ENCODE measurements at places on chromosomes 5 and 9.

- no peak for DNase-seq
Observed at GRCh38 chr5:139975306-139975705, 67.8 kb downstream of the NRG2 start.

DNA sequence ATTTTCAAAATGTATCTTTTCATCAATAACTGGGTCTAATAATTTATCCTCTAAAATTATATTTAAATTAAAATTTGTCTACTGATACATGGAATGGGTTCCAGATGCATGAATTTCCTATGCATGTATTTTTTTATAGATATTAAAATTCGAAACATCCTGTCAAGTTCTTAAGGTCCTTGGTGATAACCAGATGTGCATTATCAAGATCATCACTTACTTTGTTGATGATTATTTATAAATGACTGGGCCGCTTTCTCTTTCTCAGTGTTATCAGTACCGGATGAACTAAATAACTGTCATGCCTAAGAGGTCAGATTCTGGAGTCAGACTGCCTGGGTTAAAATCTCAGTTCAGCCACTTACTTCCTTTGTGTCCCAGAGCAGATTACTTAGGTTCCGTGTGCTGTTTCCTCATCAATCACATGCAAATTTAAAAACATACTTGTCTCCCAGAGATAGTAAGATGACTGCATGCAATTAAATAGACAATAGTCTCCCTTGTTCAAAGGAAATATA lies 124.3 kb downstream of the TEX10 start:
- no peak for DNase-seq

- DNase-seq, result no peak
Observed at GRCh38 chr5:146196459-146197048, 6.9 kb upstream of the RBM27 start.

DNA sequence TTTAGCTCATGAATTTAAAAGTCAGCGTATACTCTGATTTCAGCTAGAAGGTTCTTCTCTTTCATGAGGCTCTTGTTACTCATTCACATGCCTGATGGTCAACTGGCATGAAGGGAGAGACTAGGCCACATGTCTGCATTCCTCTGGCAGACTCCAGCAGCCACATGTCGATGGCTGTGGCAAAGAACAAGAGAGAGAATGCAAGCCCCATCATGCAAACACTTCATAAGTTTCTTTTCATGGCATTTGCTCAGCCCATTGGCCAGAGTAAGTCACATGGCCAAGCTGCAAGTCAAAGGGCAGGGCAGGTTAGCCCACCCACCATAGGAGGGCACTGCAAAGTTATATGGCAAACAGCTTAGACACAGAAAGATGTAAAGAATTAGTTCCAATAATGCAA lies 5.4 kb downstream of the KCNV2 start:
- no peak for DNase-seq

DNA sequence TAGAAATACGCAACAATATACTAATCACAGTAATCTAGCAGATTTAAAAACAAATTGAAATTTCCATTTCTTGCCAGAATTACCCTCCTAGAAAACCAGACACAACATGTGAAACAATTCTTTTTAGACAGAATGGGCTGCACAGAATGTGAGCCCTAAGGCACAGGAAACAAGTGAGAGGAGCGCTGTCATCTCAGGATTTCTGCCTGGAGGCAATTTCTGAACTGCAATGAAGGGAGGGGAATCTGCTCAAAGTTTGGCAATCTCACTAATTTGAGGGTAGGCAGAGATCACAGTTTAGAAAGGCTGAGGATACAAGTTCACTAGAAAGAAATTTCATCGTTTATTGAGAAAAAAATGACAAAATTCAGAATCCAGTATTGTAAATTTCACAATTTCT lies 70.3 kb downstream of the INIP start:
- no peak for DNase-seq

All from neural progenitor cell (in vitro differentiated cells).